ENCODE measurements at places on chromosomes 4 and X.

- no peak for DNase-seq
Observed at GRCh38 chrX:47097018-47097417, 18.8 kb downstream of the RGN start.

DNA sequence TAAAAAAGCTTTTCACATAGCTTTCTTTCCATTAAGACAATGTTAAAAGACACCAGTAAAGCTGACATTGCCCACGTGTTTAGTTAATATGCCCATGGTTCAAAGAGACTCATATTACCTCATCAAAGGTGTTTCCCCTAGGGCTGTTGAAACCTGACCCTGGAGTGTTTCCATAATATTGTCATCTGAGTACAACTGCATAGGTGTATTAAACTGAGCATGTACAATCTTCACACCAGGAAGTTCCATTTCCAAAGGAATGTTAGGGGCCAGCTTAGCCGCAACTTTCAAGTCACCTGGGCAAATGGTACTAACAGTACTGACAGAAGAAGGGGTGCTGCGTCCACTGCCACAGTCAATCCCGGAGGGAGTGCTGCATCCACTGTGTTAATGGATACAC lies 27.1 kb downstream of the PDLIM3 start:
- DNase-seq, result no peak

DNA sequence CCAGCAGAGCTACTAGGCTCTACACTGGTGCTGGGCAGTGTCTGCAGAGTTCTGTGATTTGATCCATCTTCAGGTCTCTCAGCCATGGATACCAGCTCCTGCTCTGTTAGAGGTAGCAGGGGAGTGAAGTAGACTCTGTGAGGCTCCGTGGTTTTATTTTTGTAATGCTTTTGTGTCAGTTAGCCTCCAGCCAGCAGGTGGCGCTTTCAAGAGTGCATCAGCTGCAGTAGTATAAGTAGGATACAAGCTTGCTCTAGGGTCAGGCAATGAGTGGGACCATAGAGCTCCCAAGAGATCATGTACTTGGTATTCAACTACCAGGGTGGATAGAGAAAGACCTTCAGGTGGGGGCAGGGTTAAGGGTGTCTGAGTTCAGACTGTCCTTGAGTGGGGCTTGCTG lies 362.5 kb upstream of the TRAM1L1 start:
- no peak for DNase-seq

DNA sequence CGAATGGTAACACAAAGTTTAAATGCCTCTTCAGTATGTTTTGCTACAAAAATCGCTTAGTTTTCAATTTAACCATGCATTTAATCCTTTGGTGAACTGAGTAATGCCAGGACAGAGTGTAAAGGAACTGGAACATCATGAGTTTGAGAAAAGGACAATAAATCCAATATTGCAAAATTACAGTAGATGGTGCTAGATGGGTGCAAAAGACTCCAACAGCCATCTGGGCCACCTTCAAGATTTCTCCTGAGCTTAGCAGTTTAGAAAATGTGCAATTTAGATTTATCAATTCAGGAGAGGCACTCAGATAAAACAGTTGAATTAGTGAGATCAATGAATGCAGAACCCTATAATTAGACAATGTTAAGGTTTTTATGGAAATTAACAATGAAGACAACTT lies 33.2 kb upstream of the MID1IP1 start:
- DNase-seq, result peak; percentile 7

DNA sequence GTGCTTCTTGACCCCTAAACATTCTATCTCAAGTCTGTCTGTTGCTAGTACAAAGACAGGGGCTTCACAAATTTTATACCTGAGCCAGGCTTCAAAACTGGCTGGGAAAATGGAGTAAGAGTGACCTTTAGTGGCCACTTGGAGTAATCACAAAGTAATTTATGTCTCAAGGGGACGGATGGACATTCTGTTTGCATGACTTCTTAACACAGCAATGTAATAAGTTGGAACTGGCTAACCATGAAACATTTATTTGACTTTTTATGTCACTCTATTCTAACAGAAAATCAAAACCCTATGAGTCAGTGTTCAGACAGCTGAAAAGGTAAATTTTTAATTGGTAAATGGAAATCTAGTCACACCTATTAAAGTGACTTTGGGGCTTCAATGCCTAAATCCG lies 600.6 kb downstream of the ANKRD50 start:
- DNase-seq, result peak; percentile 2

- DNase-seq, result no peak
Observed at GRCh38 chr4:113173793-113174264, 124.4 kb downstream of the ANK2 start.

GRCh38 chr4:112680996-112681395 lies 44.1 kb downstream of the LARP7 start:
- DNase-seq, result no peak

- peak; percentile 5 for DNase-seq
Observed at GRCh38 chrX:38985375-38985774, 184.1 kb downstream of the MID1IP1 start.

DNA sequence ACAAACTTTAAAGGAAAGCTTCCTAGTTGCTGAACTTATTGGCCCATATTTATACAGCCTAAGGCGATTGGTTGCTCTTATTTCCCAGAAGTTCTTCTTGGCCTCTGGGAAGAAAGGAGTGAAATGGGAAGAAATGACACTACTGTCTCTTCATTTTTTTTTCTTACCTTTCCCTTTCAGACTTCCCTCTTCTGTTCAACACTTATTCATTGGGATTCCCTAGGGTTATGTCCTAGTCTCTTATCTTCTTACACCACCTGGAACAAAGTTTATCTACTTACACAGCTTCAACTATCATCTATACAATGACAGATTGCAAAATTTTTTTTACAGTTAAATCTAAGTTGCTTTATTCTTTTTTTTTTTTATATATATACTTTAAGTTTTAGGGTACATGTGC lies 68.0 kb downstream of the SNX12 start:
- DNase-seq, result no peak

DNA sequence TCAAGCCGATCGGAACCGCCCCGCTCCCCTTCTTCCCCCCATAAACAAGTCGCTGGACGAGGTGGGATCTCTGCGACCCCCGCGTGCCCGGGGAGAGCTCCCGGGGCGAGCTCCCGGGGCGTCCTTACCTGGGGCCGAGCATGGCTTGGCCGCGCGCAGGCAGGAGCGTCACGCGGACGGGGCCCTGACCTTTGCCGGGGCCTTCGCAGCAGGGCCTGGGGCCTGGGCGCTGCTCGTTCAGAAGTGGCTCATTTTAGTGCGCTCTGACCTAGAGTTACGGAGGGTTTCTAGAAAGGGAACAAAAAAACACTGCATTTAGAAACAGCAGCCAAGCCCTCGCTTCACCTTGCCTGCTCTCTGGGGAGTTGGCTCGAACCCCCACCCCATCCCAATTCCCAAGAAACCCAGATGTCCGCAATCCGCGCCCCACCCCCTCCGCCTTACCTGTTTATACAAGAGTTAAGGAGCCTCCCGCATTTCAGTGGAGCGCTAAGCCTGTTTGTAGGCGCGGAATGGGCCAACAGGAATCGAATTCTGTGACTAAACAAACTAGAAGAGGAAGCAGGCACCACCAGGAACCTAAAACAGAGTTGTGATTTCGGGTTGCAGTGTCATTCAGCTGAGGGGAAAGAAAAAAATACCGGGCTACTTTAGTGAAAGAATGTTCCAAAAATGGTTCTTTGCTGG lies 814 bp upstream of the RBM47 start:
- DNase-seq, result no peak

- no peak for DNase-seq
Observed at GRCh38 chr4:7031558-7032449, 11.4 kb upstream of the TADA2B start.

DNA sequence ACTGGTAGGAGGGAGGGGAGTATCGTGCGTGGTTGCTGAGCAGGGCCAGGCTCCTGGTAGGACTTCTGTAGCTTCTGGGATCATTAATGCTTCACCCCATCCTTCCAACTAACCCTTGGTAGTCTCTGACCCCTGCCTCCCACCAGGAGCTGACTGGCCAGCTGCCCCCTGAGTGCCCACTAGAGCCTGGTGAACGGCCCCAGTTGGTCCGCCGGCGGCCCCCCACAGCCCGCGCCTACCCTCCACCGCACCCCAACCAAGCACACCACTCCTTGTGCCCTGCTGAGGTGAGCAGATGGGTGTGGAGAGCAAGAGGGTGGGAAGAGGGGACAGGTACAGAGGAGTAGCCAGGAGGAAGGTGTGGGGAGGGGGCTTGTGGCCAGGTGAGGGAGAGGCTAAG lies 4.9 kb downstream of the CCDC120 start:
- no peak for DNase-seq

DNA sequence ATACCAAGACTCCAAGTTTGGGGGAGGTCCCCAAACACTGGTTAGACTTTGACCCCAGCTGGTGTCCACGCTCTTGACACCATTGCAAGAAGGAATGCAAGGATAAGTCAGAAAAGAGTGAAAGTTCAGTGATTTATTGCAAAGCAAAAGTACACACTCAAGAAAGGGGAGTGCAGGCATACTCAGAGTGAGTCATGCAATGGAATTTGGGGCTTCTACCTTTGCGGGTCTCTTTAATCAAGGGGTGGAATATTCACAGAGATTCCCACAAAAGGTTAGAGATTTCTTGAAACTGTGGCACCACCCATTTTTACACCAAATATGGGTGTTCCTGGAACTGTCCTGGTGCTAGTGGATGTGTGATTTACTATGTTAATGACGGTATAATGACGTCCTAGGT lies 5.2 kb upstream of the SMIM10L2A start:
- no peak for DNase-seq

DNA sequence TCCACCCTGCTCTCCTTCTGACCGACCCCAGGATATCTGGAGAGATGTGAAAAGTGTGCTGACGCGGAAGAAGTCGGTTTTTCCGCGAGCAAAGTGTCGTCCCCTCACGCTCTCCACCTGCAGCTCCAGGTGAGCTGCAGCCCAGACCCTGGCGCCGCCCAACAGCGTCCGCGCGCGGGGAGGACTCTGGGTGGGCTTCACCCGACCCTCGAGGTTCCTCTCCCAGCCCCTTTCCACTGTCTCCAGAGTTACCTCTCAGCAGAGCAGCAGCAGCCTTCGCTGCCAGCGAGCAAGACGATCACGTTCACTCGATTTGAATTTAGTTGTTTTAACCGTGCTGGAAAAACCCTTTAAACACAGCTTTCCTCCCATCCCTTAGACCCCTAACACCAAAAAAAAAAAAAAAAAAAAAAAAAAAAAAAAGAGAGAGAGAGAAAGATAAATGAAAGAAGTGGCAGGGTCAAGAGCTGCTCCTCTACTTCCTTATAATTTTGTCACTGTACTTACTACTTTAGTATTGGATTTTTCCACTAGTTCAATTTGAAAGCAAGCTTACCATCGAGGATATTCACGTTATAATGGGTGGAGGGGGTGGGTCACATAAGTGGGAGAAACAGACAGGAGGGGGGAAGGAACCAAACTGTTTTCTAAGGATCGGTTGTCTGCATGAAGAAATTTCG lies 758 bp upstream of the NR3C2 start:
- DNase-seq, result no peak

- DNase-seq, result no peak
Observed at GRCh38 chr4:35649778-35650177, 594.5 kb downstream of the ARAP2 start.

DNA sequence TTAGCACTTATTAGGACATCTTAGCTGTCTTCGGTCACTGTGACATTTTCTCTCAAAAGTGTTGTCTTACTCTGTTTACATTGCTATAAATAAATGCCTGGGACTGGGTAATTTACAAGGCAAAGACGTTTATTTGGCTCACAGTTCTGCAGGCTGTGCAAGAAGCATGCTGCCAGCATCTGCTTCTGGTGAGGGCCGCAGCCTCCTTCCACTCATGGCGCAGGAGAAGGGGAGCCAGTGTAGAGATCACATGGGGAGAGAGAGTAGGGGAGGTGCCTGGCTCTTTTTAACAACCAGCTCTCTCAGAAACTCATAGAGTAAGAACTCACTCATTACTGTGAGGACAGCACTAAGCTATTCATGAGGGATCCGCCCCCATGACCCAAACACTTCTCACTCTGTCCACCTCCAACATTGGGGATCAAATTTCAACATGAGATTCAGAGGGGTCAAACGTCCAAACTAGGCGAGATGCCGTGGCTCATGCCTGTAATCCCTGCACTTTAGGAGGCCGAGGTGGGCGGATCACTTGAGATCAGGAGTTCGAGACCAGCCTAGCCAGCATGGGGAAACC lies 43.5 kb upstream of the HERC6 start:
- no peak for DNase-seq

DNA sequence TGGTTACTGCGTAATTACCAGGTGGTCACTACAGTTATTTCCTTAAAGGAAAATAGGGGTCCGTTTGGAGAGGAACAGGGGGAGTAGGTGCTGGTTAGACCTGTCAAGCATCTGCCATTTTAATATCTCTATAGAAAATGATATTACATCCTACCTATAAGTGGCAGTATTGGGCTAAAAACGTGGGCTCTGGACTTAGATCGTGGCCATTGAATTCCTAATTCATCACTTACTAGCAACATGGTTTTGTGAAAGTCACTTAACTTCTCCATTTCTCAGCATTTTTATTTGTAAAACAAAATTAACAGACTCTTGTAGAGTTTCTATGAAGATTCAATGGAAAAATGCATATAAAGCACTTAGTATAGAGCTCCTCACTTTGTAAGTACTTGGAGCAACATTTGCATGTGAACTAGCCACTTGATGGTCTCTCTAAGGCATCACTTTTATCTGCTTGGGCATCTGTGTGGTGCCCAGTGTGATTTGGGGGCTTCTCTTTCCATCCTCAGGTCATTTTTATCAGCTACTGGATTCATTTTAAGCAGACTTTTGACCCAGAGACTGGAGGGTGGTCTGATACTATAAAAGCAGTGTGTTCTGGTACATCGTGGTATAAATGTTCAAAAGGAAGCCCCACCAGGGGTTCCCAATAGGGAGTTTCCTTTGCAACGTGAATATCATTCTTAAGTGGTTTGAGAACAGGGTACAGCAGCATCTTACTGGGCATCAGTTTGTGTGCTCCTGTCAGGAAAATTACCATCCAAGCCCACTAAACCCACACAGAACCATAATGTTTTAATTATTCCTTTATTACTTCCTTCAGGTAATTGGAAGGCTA lies 42.7 kb upstream of the RASSF6 start:
- DNase-seq, result no peak
